NCI-H446 (cell line): ENCODE measurements at places on chromosomes 7 and 10.

- DNase-seq = no peak
These were observed 20.9 kb downstream of the TEX36 start for GRCh38 chr10:125661941-125662515.

GRCh38 chr7:121300685-121301420, 27.9 kb upstream of the WNT16 start:
- peak; percentile 18 for DNase-seq

DNA sequence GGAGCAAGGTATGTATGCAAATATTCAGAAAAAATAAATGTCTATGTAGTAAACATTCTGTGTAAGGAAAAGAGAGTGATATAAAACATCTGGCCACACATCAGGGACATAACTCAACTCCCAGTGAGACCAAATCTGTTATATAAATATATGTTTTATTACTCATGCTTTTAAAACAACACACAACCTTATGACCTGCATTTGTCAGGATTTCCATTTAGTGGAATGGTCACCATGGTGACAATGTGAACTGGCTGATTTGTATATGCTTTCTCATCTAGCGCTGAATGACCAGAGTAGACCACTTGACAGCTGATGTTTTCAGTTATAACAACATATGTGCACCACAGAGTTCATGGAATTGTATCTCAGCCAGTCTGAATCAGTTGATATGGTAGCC, 551.7 kb downstream of the HTR7 start:
- no peak for DNase-seq

- peak; percentile 81 for DNase-seq
These were observed 8.1 kb downstream of the SKIDA1 start for GRCh38 chr10:21517134-21518031.

GRCh38 chr10:123889821-123890220, 1.8 kb downstream of the CPXM2 start:
- no peak for DNase-seq

DNA sequence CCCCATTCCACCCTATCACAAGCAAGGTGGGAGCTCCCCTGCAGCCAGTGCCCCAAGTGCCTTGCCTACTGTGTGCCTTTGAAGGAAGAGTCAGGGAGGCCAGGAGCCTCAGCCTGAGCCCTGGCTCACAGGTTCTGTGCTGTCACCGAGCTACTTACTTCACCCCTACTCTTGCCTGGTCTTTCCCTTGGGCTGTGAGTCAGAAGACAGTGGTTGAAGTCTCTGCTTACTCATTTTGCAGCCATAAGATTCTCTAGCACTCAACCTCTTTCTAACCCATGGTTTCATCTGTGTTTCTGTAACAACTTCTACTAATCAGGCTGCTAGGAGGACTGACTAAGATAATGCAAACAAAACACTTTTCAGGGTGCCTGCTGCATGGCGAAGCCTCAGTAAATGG, 114.5 kb downstream of the PLCE1 start:
- no peak for DNase-seq

DNA sequence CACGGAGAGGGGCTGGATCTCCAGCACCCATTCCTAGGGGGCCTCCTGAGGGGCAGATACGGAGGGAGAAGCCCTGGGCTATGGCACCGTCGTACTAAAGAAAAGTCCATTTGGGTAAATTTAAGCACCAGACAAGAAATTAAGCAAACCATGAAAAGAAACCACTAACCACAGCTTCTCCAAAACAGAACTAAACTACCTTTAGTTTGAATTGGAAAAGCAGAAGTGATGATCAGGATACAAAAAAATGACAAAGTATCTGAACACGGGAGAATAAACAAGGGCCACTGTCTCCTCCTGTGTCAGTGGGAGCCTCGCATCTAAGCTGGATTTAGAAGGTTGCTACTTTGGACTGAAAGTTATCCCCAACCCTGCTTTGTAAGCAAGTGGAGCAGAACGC, 69.1 kb downstream of the DIP2C start:
- DNase-seq = no peak

- DNase-seq = peak; percentile 49
These were observed 13.5 kb upstream of the MSRB2 start for GRCh38 chr10:23081891-23082290.
